Stimulated activated CD8-positive, alpha-beta memory T cell treated with anti-CD3 and anti-CD28 coated beads, Interleukin-4, amount 100 ng/mL, for 24 hours (primary cell): ENCODE measurements at places on chromosomes 7 and 10.

- DNase-seq = no peak
Measured at GRCh38 chr7:47435889-47436312, 146.0 kb downstream of the TNS3 start.

DNA sequence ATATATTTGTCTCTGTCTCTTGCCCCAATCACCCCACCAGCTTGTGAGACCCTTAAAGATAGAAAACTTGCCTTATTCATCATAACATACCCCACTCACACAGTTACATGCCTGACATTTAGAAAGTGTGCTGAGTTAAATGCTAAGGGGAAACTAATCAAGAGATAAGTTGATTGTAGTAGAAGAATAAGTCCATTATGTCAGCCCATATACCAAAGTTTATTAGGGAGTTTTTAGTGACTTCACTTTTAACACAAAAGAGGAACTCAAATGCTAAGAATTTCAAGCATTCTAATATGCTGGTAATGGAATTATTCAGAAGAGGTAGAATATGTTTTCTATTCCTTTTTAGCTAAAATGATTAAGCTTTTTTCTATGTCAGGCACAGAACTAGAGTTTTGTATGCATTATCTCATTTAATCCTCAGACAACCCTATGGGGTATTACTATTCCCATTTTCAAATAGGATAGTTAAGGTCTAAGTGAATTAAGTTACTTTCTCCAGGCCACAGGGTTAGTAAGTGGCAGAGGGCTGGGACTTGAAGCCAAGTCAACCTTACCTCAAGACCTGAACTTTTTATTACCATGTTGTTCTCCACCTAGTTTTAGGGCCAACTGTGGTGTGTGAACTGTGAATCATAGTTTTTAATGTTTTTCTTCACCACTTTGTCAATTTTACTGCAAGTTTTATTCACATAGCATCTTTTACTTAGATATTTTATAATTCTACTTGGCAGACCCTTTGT lies 19.6 kb downstream of the ASAH2 start:
- DNase-seq = no peak

DNA sequence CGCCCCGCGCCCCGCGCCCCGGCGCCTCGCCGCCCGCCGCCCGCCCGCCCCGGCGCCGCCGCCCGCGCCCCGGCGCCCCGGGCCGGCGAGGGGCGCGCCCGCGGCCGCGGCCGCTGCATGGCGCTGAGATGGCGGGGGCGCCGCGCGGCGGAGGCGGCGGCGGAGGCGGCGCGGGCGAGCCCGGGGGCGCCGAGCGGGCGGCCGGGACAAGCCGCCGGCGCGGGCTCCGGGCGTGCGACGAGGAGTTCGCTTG lies 174 bp downstream of the ADCY1 start:
- DNase-seq = no peak

DNA sequence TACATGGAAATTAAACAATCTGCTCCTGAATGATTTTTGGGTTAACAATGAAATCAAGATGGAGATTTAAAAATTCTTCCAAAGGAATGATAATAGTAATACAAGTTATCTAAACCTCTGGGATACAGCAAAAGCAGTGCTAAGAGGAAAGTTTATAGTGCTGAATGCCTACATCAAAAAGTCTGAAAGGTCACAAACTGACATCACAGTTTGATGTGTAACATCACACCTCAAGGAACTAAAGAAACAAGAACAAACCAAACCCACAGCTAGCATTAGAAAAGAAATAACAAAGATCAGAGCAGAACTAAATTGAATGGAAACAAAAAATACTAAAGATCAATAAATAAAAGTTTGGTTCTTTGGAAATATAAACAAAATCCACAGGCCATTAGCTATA lies 17.4 kb downstream of the ZFAND4 start:
- no peak for DNase-seq

DNA sequence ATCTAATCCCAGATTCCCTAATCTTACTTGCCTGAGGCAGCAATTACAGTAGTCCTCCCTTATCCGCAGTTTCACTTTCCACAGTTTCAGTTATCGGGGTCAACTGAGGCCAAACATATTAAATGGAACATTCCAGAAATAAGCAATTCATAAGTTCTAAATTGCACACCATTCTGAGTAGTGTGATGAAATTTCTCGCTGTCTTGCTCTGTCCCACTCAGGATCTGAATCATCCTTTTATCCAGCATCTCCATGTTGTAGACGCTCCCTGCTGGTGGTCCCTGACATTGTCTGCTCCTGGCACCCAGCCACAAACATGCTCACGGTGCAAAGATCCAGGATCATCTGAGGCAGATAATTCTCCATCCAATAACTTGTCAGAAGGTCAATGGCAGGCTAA lies 128.7 kb upstream of the CXCL12 start:
- no peak for DNase-seq

DNA sequence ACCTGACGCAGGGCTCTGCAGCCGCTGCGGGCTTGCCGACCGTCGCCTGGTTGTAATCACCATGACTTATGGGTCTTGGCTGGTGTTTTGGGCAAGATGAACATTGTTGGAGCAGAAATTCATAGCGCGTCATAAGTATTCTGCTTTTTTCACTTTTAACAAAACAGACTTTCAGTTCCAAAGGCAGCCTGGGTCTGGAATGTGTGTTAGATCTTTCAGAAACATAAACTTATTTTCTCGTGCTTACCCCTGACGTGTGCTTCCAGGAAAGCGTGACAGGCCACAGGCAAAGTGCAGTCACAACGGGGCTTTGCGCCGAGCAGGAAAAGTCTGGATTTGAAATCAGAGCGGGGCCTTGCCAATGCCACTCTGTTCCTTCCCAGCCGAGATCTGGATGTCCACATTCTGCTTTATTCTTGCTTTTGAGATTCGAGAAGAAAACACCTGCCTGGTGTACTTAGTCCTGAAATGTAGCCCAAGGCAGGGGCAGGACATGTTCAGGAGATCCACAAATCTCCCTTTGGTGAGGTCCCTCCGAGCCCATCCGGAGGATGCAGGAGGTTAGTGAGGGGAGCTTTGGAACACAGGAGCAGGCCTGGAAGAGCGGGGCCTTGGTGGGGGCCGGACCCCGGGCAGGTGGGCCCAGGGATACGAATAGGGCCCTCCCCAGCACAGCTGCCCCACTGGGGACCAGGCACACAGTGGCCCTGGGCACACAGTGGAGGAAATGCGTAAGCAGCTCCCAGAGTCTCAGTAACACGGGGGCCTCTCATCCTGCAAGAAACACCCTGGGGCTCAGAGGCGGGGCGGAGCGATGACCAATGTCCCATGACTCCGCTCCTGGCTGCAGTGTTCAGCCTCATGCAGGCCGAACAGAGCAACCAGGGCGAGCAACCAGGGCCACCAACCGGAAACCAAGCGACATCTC lies 49.5 kb upstream of the EBF3 start:
- no peak for DNase-seq

- no peak for DNase-seq
Measured at GRCh38 chr10:21329995-21330627, 195.4 kb downstream of the SKIDA1 start.

GRCh38 chr7:12770227-12770975 lies 83.0 kb downstream of the ARL4A start:
- DNase-seq = no peak

DNA sequence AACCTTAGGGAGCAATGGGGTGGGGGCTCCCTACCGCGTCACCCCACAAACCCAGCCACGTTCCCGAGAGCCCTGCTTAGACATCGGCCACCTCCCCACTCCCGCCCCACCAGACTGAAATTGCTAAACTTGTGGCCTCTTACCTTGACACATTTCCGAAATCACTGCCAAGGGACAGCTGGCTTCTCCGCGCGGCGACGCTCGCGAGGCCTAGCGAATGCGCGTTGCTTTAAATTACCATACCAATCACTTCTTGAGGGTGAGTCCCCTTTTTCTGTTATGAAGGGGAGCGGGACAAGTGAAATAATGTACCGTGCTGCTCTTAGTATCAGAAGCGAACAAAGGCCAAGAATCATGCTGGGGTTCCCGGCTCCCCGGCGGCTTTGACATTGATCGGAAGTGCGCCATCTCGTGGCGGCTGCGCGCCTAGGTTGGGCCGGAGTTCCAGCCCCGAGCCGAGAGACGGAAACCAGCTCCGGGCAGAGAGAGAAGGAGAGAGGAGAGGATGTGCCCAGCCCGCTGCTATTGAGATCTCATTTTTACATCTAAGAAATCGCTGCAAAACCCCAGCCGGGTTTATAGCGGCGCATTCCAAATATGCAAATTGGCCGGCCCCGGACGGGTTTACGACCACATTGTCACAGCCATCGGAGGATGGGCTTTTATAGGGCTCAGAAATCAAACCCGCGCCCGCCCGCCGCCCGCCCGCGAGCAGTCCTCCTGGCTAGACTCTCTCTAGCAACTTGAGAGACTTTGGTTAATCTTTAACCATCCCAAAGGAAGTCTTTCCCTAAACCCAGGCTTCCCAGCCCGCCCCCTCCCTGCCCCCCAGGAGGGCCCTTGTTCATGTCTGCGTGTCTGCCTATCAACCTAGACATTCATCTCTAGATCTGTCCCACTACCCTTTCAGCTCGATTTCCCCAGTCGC lies 5.3 kb downstream of the HOXA11 start:
- peak; percentile 38 for DNase-seq

GRCh38 chr7:36153571-36154097 lies 580 bp downstream of the EEPD1 start:
- no peak for DNase-seq

GRCh38 chr7:154946166-154946565 lies 56.8 kb downstream of the PAXIP1 start:
- DNase-seq = no peak

DNA sequence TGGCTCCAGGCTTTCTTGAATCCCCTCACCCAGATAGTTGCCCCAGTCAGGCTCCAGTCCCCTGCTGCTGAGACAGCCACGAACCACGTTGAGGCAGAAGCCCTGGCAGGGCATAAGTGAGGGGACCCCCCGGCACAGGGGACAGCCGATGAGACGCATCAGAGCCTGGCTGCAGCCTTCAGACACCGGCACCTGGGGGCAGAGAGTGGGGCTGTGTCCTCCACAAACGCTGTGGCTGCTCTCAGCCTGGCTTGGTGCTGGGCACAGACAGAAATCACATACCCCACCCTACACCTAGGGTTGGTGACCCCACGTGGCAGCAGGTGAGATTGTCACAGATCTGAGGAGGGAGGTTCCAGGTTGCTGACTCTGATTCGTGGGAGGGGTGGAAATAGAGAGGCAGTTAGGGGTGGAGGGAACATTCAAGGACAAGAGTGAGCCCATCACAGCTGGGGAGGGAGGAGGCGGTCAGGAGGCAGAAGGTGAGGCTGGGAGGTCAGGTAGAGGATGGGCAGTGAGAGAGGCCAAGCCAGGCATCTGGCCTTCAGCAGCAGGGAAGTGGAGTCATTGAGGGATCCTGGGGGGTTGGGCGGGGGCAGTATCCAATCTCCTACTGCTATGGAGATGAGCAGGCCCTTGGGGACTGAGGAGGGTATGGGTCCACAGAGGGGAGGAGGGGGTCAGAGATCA lies 3.2 kb downstream of the GPC2 start:
- DNase-seq = no peak

DNA sequence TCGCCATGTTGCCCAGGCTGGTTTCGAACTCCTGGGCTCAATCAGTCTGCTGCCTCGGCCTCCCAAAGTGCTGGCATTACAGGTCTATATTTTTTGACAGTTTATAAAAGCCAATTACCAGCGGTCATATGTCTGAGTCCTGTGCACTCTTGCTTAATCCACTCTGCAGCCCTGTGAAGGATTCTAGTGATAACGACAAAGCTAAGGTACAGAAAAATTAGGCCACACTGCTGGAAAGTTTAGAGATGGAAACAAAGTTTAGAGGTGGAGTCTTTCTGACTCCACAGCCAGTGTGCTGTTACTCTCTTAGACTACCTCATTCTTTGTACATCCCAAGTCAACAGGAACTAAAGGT lies 707 bp downstream of the PTER start:
- DNase-seq = no peak

- DNase-seq = no peak
Measured at GRCh38 chr10:48651293-48651692, 33.4 kb upstream of the WDFY4 start.

DNA sequence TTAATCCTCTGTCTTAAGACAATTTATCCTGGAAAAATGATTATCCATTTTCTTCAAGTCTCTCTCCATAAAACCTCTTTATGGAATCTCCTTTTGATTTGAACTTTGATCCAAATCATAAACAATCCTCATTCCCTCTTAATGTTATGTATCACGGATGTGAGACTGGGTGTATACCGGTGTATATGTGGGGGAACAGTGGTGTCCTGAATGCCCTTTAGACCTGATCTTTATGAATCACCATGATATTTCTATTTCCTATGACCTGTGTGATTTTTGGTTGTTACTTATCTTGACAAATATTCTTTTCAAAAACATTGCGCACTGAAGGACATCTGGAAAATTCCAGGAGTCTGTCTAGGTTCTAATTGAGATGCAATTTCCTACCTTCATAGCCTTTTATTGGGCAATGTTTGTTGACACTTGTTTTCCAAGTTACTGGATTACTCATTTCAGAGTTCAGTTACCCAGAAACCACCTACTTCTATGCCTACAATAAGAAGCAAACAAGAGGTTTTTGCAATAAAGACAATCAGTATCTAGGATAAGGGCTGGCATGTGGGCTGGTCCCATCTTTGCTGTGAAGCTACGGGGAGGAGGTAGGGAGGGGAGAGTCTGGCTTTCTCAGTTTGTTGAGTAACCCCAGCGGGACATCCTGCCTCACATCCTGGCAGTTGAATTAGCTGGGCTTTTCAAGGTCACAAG lies 190.4 kb downstream of the CTTNBP2 start:
- no peak for DNase-seq

GRCh38 chr10:77681839-77682238 lies 44.2 kb upstream of the KCNMA1 start:
- no peak for DNase-seq
